Pulmonary artery endothelial cell (primary cell): ENCODE measurements at places on chromosomes 13 and 19.

DNA sequence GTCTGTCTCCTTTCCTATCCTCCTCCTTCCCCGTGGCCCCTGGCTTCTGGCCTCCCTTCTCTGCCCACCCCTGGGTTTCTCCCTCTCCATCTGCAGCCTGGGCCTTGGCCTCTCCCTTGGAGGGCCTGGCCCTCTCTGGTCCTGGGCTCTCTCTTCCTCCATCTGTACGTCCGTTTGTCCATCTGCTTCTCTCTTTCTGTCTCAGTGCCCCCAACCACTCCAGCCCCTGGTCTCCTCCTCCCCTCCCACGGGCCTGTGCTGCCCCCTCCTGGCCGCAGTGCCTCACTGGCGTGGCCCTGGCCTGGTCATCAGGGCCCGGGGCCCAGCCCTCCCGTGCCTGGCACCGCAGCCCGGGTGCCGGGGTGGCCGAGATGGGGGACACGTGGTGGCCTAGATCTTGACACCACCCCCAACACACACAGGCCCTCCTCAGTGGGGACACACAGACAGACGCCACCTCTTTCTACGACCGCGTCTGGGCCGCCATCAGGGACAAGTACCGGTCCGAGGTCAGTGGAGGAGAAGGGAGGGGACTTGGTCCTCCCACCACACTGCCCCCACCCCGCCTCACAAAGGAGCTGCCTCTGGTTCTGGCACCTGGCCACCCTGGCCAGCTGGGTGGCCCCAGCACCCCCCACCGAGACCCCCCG lies 11.3 kb downstream of the PRKCSH start:
- no peak for DNase-seq

DNA sequence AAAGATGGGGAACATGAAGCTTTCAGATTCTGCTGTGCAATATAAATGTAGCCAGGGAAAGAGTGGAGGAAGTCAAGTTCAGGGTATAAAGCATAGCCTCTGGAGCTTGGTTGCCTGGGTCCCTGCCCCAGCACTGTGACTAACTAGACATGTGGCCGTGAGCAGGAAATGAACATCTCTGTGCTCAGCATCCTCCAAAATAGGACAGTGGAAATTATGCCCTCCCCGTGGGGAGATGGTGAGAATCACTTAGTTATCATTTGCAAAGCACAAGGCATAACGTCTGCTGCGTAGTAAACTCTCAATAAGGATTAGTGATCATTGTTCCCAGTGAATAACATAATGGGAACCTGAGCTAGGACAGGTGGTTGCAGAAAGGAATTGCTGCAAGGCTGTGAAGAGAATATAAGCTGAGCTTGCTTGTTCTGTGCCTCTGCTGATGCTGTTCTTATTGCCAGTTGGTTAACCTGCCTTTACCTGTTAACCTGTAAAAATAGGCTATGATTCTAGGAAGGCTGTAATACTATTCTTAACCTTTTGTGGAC lies 441.0 kb downstream of the COG6 start:
- no peak for DNase-seq

DNA sequence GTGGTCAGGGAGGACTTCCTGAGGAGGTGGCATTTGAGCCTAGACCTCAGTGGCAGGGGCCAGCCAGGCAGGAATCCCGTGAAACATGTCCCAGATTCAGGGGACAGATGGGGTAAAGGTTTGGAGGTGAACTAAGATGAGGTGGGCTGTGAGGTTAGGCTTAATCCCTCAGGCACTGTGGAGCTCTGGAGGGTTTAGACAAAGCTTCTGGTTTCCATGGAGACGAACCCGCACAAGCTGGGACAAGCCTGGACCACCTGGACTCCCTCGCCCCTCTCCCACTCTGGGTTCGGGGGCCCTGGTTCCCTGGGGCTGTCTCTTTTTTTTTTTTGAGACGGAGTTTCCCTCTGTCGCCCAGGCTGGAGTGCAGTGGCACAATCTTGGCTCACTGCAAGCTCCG lies 15.7 kb downstream of the TJP3 start:
- DNase-seq: no peak

- DNase-seq: no peak
These were observed 459.1 kb downstream of the DCT start for GRCh38 chr13:94020426-94020825.

GRCh38 chr13:24741016-24741662 lies 22.8 kb upstream of the RNF17 start:
- DNase-seq: no peak

DNA sequence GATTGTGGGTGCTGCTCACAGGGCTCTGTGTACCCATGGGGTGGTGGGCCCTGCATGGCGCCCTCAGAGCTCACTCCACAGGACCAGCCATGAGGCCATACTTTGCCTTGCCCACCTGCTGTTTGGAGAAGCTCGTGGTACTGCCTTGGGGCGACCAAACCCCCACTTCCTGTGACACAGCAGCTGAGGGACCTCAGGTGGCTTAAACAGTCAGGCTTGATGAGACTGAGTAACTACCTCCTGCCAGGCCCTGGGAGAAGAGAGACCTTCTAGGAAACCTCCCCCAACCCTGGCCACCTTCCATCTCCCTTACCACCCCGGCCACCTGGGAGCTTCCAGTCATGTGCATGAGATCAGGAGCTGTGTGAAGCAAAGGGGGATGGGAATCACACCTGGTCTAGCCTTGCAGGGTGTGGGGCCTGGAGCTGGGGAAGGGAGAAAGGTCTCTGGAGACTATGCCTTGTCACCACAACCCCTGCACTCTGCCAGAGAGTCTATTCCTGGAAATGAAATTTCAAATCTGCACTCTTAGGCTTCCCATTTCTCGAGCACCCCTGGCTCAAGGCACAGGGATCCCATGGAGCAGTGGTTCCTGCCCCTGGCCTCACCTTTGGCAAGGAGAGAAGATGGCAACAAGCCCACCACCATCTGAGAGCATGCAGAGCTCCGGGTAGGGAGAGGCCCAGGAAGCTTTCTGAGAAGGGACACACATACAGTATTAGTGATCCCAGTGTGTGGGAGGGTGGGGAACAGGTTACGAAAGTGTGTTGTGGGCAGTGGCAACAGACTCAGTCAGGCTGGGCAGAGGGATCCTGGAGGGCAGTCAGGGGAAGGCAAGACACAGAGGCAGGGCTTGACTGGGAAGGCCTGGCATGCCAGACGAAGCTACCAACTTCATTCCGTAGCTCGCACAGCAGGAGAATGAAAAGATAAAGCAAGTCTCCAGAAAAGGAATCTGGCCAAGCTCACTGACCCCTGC lies 125.0 kb downstream of the URI1 start:
- no peak for DNase-seq

GRCh38 chr13:29771247-29771646 lies 79.2 kb downstream of the UBL3 start:
- no peak for DNase-seq
